Epithelial cell of alveolus of lung (primary cell): ENCODE measurements at places on chromosomes 12 and 14. TPM values are rescaled to one million over a fixed set of nuclear protein-coding genes. Genes with fewer than 3 reads are reported as not detected.

CD27 gene
- not detected in 2 replicates for total RNA-seq

NGB gene
- total RNA-seq: not detected in 2 replicates

WSCD2 gene
- not detected in 2 replicates for total RNA-seq

NTN4 gene
- 1.7 and 17.3 TPM in 2 replicates for total RNA-seq

FOXG1 gene
- under 0.01 TPM in 1 of 2 replicates, not detected in the other for total RNA-seq

SERPINA10 gene
- not detected in 2 replicates for total RNA-seq

CCDC198 gene
- not detected in 2 replicates for total RNA-seq

AKAP6 gene
- 0.39 and 19.8 TPM in 2 replicates for total RNA-seq

PIWIL1 gene
- total RNA-seq: not detected in 2 replicates

KRT75 gene
- not detected in 2 replicates for total RNA-seq

HNRNPC gene
- 691 and 692 TPM in 2 replicates for total RNA-seq

PIGH gene
- 10.3 and 12.1 TPM in 2 replicates for total RNA-seq

GDF11 gene
- 6.5 and 9.7 TPM in 2 replicates for total RNA-seq

B4GALNT3 gene
- 0.91 TPM in 1 of 2 replicates, not detected in the other for total RNA-seq

FZD10 gene
- 0.26 and 1.1 TPM in 2 replicates for total RNA-seq

SIX6 gene
- total RNA-seq: not detected in 2 replicates

ABHD12B gene
- total RNA-seq: not detected in 2 replicates

MLEC gene
- 80.1 and 109 TPM in 2 replicates for total RNA-seq

KNTC1 gene
- total RNA-seq: 14.1 and 23.3 TPM in 2 replicates

PAPLN gene
- total RNA-seq: 5.7 and 8.0 TPM in 2 replicates

OAS2 gene
- 2.2 TPM in 1 of 2 replicates, not detected in the other for total RNA-seq

CMKLR1 gene
- total RNA-seq: 0.13 TPM in 1 of 2 replicates, not detected in the other

DPPA3 gene
- not detected in 2 replicates for total RNA-seq

CDK4 gene
- total RNA-seq: 141 and 233 TPM in 2 replicates

STON2 gene
- 0.96 and 1.9 TPM in 2 replicates for total RNA-seq

EML5 gene
- under 0.01 TPM in 1 of 2 replicates, not detected in the other for total RNA-seq

OR9K2 gene
- not detected in 2 replicates for total RNA-seq

RHOJ gene
- total RNA-seq: 1.4 and 5.3 TPM in 2 replicates

KRT86 gene
- not detected in 2 replicates for total RNA-seq

DMAC2L gene
- 5.8 and 7.3 TPM in 2 replicates for total RNA-seq

KRT6A gene
- 3.2 and 20.6 TPM in 2 replicates for total RNA-seq

ARHGDIB gene
- total RNA-seq: 4.0 and 23.8 TPM in 2 replicates

LPAR5 gene
- total RNA-seq: 0.65 TPM in 1 of 2 replicates, not detected in the other

CDK2 gene
- total RNA-seq: 24.5 and 46.2 TPM in 2 replicates

C12orf50 gene
- total RNA-seq: not detected in 2 replicates

MED13L gene
- total RNA-seq: 48.4 and 50.9 TPM in 2 replicates

FITM1 gene
- 0.80 TPM in 1 of 2 replicates, not detected in the other for total RNA-seq

SSPN gene
- total RNA-seq: 3.8 and 13.3 TPM in 2 replicates

RPS6KL1 gene
- total RNA-seq: 2.1 TPM in 1 of 2 replicates, not detected in the other

MEG3 gene
- 23.8 and 75.1 TPM in 2 replicates for total RNA-seq

GOLGA5 gene
- 36.7 and 40.1 TPM in 2 replicates for total RNA-seq
